Fibroblast of lung (primary cell): ENCODE measurements at places on chromosomes 13 and 19.
A peak's percentile ranks its signal among the peaks of the same experiment; 100 is the strongest.

DNA sequence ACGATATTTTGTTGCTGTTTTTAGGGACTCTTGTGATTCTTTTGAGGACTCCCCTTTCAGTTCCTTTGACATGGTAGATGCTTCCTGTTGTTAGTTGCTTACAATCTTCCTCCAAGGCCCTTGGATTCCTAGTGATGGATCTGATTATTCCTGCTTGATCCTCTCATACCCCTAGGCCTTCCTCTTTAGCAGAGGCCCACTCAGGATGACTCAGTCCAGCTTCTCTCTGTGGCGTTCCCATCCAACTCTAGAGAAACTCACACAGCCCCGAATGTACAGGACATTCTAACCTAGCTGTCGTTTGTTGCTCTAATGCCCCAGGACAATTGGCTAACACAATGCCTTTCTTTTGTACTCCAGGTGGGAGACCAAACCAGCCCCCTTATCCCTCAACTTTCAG, 191.4 kb downstream of the POSTN start:
- DNase-seq, result no peak

GRCh38 chr13:97179501-97179900, 42.6 kb upstream of the MBNL2 start:
- DNase-seq, result no peak

DNA sequence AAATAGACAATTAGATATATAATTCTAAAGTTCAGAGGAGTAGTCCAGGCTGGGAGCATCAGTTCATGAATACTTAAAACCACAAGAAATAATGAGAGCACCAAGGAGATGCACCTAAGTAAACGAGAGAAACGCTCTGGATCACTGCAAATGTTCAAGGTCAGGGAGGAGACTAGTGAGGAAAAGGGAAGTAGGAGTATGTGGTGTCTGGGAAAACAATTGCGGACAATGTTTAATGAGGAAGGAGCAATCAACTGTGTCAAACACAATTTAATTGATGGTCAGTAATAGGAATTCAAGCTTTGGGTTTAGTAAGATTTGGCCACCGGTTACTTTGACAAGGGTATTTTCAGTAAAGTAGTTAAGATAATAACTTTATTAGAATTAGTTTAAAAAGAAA, 652.2 kb downstream of the DACH1 start:
- DNase-seq, result no peak

DNA sequence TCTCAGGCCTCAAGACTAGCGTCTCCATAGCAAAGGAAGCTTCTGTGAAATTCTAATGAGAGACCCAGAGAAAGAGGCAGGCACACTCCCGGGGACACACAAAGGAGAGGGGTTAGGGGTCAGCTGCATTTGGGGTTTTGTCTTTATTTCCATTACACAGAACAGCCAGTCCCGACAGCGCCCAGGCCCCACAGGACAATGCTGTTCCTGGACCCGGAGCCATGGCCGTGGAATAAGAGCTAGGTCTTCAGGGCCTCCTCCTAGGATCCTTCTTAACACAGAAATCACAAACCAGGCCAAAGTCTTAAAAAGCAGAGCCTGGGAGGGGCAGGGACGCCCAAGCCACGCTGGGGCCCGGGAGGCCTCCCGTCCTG, 22.8 kb downstream of the KCTD15 start:
- no peak for DNase-seq

DNA sequence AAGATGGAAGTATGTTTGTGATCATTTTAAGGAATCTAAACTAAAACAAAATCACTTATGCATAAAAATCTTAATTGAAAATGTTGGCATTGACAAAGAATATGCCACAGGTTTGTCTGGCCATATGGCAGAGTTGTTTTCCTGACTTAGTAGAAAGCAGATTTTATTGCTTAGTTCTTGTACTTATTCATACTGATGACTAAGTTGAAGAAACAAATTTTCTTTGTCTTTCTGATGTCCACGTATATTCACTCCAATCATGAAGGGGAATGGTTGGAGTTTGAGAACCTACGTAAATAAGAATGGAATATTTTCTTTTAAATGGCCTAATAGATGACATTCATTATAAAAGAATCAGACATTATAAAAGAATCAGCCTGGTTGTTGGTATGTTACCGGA, 8.0 kb upstream of the GPC6 start:
- no peak for DNase-seq

- no peak for DNase-seq
Measured at GRCh38 chr13:113926951-113927660, 46.8 kb downstream of the C13orf46 start.

DNA sequence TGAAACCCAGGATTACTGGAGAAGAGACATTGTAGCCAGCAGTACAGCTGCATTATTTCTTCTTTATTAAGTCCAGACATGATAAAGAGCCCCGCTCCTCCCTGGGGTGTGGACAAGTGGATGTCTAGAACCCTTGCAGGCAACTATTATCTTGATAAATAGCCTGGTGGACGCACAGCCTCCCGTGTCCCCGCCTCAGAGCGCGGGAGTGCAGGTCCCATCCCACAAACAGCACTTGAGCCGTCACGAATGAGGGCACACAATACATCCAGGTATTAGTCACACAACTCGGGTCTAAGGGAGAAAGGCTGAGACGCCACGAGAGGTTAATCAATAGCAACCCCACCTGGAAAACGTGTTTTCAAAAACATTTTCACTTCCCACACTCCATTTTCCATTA, 213.2 kb upstream of the SOX1 start:
- no peak for DNase-seq

- no peak for DNase-seq
Measured at GRCh38 chr13:67946131-67946530, 716.0 kb upstream of the PCDH9 start.

GRCh38 chr13:42039457-42039945, 8.9 kb upstream of the DGKH start:
- DNase-seq, result no peak

- DNase-seq, result no peak
Measured at GRCh38 chr13:52022356-52022755, 2.1 kb upstream of the UTP14C start.

- DNase-seq, result peak; percentile 41
Measured at GRCh38 chr13:31200637-31200971, 829 bp downstream of the B3GLCT start.

DNA sequence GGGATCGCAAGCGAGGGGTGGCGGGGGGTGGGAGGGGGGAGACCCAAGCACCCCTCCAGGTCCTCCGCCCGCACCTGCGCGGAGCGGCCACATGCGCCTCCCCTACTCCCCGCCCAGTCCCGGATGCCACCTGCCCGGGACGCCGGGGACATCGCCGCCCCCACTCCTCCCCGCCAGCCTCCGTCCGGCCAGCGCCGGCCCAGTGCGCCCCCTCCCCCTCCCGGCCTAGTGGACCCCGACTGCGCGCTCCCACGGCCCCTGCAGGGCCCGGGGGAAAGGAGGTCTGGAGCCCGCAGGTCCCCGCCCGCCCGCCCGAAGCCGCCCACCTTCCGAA, 263 bp downstream of the RHPN2 start:
- DNase-seq, result no peak

DNA sequence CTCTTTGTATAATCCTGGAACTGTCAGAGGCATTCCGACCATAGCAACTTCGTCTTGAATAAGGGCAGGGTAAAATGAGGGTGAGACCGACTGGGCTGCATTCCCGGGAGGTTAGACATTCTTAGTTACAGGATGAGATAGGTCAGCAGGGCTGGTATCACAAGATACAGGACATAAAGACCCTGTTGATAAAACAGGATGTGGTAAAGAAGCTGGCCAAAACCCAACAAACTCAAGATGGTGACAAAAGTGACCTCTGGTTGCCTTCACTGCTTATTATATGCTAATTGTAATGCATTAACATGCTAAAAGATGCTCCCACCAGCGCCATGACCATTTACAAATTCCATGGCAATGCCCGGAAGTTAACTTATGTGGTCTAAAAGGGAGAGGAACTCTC, 27.7 kb upstream of the MBNL2 start:
- DNase-seq, result peak; percentile 87

DNA sequence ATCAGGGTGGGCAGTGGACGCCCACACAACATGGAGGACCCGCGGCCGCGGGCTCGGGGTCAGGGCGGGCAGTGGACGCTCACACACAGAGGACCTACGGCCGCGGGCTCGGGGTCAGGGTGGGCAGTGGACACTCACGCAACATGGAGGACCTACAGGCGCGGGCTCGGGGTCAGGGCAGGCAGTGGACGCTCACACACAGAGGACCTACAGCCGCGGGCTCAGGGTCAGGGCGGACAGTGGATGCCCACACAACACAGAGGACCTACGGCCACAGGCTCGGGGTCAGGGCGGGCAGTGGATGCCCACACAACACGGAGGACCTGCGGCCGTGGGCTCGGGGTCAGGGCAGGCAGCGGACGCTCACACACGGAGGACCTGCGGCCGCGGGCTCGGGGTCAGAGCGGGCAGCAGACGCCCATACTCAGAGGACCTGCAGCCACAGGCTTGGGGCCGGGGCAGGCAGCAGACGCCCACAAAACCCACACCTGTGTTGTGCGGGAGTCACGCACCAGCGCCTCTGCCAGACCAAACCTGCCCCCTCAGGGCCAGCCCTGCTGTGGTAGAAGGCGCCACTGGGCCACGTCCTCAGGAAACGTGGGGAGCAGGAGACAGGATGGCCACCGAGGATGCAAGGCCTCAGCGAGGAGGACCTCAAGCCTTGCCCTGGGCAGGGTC, 27.6 kb upstream of the C13orf46 start:
- DNase-seq, result no peak

DNA sequence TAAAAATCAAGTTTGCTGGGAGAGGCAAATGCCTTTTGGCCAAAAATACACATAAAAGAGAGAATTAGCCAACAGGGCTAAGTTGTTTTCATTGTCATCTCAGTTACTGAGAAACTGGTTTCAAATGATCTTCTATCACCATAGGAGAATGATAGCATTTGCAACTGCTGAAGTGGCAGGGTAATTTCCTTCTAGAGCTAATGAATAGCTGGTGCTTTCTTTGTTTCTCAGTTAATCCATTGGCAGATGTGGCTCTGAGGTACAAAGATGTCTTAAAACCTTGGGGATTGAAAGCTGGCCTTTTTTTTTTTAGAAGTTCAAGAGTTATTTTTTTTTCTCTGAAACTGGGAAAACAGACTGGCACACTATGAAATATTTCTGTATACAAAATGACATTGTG, 332.7 kb upstream of the KLF12 start:
- no peak for DNase-seq

DNA sequence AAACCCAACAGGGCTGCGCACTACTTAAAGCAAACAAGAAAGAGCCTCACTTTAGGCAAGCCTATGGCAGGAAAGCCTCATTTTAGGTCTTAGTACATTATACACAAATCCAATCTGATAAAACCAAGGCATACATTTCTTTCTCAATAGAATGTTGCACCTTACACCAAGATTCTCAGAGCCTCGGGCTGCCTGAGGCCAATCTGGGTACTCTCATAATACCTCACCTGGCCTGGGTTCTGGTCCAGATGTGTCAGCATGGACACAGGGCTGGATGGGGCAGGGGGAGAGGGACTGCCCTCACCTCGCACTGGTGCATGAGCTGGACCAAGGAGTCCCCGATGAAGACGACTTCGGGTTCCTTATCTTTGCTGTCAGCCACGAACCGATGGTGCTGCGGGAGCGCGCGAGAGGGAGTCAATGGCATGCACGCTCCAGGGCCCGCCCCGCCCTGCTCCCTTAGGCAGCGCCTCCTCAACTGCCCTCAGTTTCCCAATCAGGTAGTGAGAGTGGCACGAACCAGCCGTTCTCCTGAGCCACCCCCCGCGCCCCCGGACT, at the start of gene PRR19:
TSS of gene PRR19 (plus strand) at position 487 of the 558 bp plus-strand sequence. CDS start 7,453 bp downstream, outside the sequence.
- no peak for DNase-seq

DNA sequence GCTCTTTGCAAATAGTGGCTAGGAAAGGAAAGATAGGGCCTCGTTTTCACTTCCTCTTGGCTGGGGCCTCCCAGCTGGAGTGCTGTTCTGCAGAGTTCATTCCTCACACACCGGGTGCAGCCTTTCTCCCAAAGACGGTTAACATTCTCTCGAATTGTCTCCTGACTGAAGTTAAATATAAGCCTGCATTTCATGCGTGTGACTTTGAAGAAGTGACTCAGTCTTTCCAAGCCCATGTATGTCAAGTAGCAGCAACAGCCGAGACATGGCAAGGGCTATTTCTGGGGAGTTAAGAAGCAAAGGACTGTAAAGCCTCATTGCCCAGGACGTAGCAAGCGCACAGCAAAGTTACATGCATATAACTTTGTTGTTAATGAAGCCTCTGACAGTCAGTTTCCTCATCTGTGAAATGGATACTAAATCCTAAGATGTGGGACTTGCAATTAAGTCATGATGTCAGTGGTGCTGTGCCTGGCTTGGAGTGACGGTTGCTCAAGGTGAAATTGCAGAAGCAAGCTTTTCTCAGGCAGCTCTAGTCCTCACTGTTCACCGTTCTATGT, 502.4 kb downstream of the MYO16 start:
- peak; percentile 37 for DNase-seq

GRCh38 chr13:61417086-61417570, 1.5 kb upstream of the PCDH20 start:
- DNase-seq, result peak; percentile 35

DNA sequence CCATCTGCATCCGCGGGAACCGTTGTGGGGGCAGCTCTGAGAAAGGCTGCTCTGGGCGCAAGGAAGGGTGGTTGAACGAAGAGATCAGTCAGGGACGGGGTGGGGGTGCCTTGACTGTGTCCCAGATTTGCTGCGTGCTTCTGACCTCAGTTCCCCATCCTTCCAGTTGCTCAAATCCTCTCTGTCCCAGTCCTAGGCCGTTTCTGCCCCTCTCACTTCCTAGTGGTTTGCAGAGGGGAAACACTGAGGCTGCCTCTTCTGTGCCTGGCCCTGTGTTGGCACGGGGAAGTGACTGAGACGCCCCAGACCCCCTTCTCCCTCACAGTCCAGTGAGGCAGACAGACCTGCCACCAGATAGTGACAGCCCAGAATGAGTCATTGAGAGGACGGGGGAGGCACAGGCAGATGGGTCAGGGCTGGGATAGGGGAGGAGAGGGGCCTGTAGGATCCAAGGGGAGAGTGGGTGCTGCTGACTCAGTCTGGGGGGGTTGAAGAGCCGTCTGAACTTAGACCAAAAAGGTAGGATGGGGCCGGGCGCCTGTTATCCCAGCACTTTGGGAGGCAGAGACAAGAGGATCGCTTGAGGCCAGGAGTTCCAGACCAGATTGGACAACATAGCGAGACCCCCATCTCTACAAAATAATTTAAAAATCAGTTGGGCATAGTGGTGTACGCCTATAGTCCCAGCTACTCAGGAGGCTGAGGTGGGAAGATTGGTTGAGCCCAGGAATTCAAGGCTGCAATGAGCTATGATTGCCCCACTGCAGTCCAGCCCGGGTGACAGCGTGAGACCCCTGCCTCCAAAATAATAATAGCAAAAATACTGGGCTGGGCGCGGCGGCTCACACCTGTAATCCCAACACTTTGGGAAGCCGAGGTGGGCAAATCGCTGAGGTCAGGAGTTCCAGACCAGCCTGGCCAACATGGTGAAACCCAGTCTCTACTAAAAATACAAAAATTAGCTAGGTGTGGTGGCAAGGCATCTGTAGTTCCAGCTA, 26.5 kb downstream of the NUMBL start:
- peak; percentile 61 for DNase-seq

GRCh38 chr19:3343619-3344502, 22.5 kb upstream of the NFIC start:
- peak; percentile 82 for DNase-seq

GRCh38 chr19:39148939-39149529, 23.4 kb downstream of the PAK4 start:
- no peak for DNase-seq
